ENCODE measurements at places on chromosomes 4 and X. TPM values are rescaled to one million over a fixed set of nuclear protein-coding genes. Genes with fewer than 3 reads are reported as not detected.

HSD17B13 gene
- total RNA-seq, result 0.16 TPM

USP26 gene
- not detected for total RNA-seq

DNA sequence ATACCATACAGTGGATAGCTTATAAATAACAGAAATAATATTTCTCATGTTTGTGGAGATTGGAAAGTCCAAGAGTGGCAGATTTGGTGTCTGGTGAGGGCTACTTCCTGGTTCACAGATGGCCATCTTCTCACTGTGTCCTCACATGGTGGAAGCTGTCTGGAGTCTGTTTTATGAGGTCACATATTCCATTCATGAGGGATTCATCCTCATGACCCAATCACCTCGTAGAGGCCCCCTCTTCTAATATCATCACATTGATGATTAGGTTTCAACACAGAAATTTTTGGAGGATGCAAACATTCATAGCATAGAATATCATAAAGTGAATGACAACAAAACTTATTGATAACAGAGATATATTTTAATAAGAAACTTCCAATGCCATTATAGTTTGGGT, 568.0 kb downstream of the STIM2 start:
- no peak for DNase-seq

DNA sequence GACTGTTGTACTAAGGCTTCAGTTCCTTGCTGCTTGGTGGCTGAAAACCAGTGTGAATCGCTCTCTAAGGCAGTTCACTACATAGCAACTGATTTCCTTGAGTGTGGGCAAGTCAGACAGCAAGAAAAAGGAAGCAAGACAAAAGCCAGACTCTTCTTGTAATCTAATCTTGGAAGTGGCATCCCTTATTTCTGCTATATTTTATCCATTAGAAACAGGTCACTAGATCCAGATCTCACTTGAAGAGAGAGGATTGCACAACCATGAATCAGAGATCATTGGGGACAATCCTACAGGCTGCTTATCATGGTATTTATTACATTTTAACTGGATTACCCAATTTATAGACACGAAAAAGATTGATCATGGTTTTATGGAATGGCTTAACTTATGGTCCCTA, 684.5 kb downstream of the GRID2 start:
- no peak for DNase-seq

- DNase-seq, result peak; percentile 51
These were observed 36.1 kb downstream of the NBDY start for GRCh38 chrX:56764975-56765791.

Measured in activated CD8-positive, alpha-beta T cell treated with anti-CD3 and anti-CD28 coated beads for 36 hours (primary cell).